Lung microvascular endothelial cell (primary cell): ENCODE measurements at places on chromosomes 2 and 18. TPM values are rescaled to one million over a fixed set of nuclear protein-coding genes. Genes with fewer than 3 reads are reported as not detected.
A peak's percentile ranks its signal among the peaks of the same experiment; 100 is the strongest.

- no peak for DNase-seq
Observed at GRCh38 chr2:109523536-109524361, 90.0 kb downstream of the SEPTIN10 start.

DNA sequence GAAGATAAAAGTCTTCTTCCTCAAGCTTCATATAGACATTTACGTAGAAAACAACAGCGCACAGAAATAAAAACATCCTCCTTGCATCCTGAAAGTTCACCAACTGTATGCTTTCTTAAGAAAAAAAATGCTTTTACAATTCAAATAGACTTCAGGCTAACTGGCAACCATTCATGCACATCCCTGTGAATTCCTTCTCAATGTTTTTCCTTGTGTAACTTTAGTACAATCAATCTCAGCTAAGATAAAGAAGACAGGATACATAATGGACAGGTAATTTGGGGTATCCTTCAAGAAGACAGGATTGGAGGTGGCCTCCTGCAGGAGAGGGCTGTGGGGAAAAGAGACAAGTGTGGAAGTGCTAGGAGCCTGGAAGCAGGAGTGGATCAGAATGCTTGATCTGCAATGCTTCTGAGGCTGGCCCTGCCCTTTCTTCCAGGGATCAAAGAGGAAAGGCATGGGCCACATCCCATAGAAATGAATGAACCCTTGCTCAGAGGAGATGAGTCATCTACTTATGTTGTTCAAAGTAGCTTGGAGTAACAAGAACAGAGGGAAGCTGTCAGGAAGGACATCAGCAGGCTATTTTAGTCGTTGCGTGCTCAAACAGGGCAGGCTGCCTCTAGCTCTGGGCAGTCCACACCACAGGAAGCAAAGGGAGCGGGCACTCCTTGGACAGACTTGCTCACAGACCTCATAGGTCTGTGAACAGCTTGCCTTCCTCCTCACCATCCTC, 126.6 kb downstream of the TMEM131 start:
- peak; percentile 18 for DNase-seq

The DQX1 gene
- not detected in 2 replicates for total RNA-seq

- DNase-seq: no peak
Observed at GRCh38 chr2:11499081-11499743, 33.3 kb upstream of the E2F6 start.
